ENCODE measurements at places on chromosomes 5 and 9. TPM values are rescaled to one million over a fixed set of nuclear protein-coding genes. Genes with fewer than 3 reads are reported as not detected.

The FAM78A gene
- total RNA-seq = 1.2 TPM

The FRRS1L gene
- total RNA-seq = 0.28 TPM

The CTXN3 gene
- not detected for total RNA-seq

The PCDHGA5 gene
- total RNA-seq = 0.58 TPM

The COL15A1 gene
- 5.9 TPM for total RNA-seq

The CFAP77 gene
- not detected for total RNA-seq

The KLHL3 gene
- 2.9 TPM for total RNA-seq

Data from regular cardiac myocyte (primary cell).